ENCODE measurements at places on chromosomes 3 and 15.

- no peak for DNase-seq
These were observed 258.0 kb upstream of the RARB start for GRCh38 chr3:25170021-25170420.

DNA sequence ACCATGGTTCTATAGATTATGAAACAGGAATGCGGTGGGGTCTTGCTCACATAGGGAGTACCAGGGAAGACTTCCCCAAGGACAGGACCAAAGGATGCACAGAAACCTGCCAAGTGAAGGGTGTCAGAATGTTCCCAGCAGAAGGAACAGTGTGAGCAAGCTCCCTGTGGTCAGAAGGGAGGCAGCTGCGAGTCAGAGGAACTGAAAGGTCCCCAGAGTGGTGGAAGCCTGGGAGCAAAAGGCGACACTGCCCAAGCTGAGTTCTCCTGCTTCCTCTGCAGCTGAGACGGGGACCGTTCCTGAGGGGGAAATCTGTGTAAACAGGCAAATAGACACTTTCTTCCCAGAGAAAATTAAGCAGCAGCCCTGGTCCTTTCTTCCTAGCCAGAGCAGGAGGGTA, 14.2 kb upstream of the SLC6A6 start:
- DNase-seq, result no peak

DNA sequence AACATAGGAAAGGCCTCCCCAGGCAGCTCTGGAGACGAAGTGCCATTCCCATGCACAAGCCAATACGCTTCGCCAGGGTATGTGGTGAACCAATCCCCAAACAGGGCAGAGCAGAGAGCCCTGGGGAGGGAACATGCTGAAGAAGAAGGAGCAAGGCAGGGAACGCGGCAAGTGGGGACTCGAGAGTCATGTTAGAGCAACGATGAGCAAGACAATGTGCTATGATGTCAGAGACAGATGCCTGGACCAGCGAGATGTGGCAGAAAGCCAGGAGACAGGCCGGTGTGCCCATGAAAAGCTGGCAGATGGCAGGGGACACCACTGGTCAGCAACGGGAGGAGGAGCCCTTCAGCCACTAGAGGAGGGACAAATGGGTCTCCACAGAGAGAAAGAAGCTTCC, 39.6 kb downstream of the NIPA2 start:
- DNase-seq, result no peak

DNA sequence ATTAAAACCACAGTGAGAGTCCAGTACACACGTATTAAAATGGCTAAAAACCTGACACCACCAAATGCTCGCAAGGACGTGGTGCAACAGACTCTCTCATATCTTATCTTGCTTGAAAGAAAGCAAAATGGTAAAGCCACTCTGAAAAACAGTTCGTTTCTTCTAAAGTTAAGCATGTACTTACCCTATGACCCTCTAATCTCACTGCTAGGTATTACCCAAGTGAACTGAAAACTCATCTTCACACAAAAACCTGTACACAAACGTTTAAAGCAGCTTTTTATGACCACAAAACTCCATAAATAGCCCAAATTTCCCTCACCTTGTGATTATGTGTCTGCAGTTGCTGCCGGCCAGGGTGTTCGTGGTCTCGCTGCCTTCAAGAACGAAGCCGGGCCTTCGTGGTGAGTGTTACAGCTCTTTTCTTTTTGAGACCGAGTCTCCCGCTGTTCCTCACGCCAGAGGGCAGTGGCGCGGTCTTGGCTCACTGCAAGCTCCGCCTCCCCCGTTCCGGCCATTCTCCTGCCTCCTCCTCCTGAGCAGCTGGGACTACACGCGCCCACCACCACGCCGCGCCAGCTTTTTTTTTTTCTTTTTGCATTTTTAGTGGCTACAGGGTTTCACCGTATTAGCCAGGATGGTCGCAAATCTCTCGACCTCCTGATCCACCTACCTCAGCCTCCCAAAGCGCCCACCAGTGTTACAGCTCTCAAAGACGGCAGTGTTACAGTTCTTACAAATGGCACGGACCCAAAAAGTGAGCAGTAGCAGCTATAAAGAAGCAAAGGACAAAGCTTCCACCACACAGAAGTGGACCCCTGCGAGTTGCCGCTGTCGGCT, 165.4 kb downstream of the TJP1 start:
- DNase-seq, result no peak

GRCh38 chr15:31035610-31036009, 44.2 kb upstream of the MTMR10 start:
- no peak for DNase-seq

- DNase-seq, result no peak
These were observed 174.7 kb downstream of the IGSF11 start for GRCh38 chr3:118859950-118860349.

DNA sequence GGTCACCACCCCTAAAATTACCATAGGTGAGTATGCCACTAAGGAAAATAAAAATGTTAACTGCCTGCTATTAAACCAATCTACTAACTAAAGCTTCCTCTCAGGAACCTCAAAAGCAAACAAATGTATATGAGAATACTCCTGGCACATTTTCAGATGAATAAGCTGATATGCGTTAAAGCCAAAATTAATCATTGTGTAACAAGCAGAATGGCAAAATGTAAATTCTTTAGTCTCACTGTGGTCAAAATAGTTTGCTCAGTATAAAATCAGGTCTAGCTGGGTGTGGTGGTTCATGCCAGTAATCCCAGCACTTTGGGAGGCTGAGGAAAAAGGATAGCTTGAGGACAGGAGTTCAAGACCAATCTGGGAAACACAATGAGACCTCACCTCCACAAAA, 53.6 kb downstream of the SUMF1 start:
- DNase-seq, result no peak

GRCh38 chr15:63308947-63309346, 31.5 kb downstream of the APH1B start:
- DNase-seq, result no peak

GRCh38 chr3:13863382-13863952, 16.4 kb downstream of the WNT7A start:
- DNase-seq, result no peak

GRCh38 chr3:16506884-16507577, 6.5 kb downstream of the RFTN1 start:
- no peak for DNase-seq

DNA sequence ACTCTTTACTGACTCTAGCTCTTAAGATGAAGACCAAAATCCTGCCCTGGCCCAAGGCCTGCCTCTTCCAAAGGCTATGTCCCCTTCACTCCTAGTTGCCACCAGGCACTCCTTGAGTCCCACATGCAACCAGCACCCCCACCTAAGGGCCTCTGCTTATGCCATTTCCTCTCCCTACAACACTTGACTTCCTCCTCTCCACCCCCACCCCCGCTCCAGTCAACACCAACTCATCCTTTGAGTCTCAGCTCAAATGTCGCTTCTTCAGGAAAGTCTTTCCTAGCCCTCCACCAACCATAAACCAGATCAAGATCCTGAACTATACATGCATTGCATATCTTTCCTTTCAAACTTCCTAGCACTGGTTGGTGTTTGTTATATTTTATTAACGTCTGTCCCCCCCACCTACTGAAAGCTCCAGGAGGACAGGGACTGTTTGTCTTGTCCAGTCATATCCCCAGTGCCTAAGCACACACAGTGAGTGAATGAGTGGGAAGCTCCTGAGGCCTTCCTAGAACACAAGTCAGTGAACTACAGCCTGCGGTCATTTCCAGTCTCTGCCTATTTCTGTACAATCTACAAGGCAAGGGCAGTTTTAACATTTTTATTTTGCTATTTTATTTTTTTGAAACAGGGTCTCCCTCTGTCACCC, 7.3 kb downstream of the TBC1D2B start:
- no peak for DNase-seq

GRCh38 chr3:38008971-38009580, 18.5 kb downstream of the VILL start:
- DNase-seq, result no peak

- DNase-seq, result no peak
These were observed 5.2 kb downstream of the GCSAM start for GRCh38 chr3:112127522-112128494.

DNA sequence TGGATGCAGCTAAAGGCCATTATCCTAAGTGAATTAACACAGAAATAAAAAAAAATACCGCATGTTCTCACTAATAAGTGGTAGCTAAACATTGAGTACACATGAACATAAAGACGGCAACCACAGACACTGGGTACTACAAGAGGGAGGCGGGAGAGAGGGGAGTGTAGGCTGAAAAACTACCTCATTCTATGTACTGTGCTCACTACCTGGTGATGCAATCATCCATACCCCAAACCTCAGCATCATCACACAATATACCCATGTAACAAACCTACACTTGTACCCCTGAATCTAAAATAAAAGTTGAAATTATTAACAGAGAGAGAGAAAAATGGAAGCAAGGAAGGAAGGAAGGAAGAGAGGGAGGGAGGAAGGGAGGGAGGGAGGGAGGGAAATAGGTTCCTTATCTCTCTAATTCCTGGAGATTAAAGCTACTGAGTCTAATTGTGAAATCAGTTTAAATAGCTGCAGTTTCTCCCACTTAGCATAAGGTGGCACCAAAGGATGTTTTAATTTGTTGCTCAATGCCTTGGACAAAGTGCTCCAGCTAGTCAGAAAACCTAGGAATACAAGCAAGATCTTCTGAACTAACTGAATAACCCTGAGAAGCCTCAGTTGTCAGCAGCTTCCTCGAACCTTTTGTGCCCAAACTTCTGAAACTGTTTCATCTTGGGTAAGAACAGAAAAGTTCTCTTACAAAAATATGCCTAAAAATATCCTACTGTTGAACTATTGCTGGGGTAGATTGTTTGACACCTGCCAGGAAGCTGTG, 79.4 kb upstream of the ATP11B start:
- peak; percentile 41 for DNase-seq

DNA sequence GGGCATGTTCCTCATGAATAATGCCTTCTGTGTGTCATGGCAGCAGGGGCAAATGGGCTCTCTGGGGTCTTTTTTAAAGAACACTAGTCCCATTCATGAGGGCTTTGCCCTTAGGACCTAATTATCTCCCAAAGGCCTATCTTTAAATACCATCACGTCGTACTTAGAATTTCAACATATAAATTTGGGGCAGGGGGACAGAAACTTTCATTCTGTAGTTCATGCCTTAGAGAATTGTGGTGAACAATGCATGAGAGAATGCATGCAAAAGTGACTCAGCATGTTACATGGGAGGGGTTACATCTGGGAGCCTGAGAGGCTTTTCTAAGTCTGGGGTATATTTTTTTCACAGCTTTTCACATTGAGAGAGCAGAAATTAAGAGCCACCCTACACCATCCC, 208.5 kb upstream of the ROPN1 start:
- DNase-seq, result no peak

DNA sequence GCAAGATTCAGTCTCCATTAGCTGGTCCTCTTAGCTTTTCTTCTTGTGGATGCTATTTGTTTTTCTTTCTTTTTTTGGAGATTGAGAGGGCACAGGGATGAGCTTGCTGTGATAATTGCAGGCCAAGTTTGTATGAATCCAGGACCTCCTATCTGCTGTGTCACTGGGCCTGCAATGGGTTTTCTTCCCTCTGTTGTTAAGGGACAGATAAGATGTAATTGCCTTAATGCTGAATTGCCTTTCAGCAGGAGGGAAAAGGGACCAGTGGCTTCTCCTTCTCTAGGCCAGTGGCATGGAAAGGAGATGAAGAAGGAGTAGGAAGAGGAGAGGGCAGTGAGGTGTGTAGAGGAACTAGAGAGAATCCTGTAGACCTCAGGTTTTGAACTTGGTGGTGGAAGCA, 29.9 kb downstream of the PTPRG start:
- DNase-seq, result no peak

GRCh38 chr15:63655683-63656372, 58.6 kb downstream of the FBXL22 start:
- no peak for DNase-seq

- peak; percentile 47 for DNase-seq
These were observed 152.4 kb downstream of the AGBL1 start for GRCh38 chr15:86231864-86232721.

- no peak for DNase-seq
These were observed 43.5 kb upstream of the STXBP5L start for GRCh38 chr3:120864541-120864940.

DNA sequence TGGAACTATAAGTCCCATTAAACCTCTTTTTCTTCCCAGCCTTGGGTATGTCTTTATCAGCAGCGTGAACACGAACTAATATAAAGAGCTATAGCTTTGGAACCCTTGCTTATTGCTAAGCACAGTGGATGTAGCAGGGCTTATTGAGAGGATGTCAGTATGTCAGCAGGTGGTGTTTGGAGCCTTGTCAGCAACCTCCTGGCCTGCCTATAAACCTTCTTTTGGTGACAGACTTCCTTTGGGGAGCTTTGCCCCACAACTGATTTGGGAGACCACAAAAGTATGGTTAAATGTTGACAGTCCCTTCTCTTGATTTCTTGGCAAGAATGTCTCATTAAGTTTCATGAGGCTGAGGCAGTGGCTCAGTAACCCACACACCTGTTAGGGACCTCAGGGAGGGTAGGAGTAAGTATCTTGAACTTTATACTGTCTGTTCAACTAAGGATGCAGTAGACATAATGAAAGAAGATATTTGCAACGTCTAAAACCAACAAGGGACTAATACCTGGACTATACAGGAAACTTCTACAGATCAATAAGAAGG, 14.8 kb downstream of the CCNDBP1 start:
- DNase-seq, result no peak

- no peak for DNase-seq
These were observed 28.0 kb downstream of the TIPARP start for GRCh38 chr3:156702367-156702766.

DNA sequence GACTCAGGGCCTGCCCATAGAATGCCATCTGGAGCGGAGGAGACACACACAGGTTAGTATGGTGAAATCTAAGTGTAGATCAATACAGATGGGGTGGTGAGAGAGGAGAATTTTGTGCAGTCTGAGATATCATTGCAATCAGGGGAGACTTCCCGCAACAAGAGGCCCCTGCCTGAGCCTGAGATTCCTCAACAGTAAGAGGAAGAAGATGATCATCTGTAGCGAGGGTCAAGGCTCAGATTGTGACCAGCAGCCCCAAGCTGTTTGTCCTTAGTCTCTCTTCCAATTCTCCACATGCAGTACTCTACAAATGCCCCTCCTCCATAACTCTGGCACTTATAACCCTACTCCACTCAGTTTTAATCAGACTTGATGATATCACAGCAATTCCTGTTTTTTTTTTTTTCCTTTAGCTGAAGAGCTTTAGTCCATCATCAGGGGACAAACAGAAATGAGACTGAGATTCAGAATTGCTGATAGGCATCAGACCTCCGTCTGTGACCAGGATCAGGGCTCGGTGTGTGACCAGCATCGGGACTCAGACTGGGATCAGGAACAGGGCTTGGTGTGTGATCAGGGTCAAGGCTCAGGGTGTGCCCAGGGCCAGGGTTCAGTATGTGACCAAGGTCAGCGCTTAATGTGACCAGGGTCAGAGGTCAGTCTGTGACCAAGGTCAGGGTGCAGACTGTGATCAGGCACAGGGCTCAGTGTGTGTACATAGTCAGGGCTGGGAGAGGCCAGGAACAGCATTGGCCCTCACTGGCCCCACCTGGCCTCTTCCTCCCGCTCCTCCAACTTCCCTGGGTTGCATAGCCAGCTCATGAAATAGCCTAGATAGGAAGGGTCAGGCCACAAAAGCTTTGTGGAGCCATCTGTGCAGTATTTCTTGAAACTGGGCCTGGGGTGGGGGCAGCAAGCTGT, 14.1 kb downstream of the LOXL1 start:
- DNase-seq, result no peak

All from NCI-H446 (cell line).